ENCODE measurements at places on chromosomes 6 and 20.

GRCh38 chr6:40477246-40478126 is 109.7 kb downstream of the LRFN2 start:
- no peak for DNase-seq

DNA sequence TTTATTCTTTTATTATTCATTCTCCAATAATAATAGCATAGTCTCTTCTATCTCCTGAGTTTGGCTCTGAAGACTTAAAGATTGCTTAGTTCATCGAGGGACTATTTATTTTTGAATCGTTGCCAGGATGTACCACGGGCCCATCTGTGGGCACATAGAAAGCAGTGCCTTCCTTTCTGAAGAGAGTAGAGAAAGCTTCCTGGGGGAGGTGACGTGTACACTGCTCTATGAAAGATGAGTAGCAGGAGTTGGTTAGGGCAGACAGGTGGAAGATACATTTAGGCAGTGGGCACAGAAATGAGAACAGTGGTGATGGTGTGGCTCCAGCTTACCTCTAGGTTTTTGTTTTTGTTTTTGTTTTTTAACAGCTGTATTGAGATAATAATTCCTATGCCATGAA is 98.4 kb downstream of the CDKAL1 start:
- no peak for DNase-seq

- DNase-seq, result peak; percentile 70
Measured at GRCh38 chr6:42045538-42046460, 4.5 kb upstream of the TAF8 start.

DNA sequence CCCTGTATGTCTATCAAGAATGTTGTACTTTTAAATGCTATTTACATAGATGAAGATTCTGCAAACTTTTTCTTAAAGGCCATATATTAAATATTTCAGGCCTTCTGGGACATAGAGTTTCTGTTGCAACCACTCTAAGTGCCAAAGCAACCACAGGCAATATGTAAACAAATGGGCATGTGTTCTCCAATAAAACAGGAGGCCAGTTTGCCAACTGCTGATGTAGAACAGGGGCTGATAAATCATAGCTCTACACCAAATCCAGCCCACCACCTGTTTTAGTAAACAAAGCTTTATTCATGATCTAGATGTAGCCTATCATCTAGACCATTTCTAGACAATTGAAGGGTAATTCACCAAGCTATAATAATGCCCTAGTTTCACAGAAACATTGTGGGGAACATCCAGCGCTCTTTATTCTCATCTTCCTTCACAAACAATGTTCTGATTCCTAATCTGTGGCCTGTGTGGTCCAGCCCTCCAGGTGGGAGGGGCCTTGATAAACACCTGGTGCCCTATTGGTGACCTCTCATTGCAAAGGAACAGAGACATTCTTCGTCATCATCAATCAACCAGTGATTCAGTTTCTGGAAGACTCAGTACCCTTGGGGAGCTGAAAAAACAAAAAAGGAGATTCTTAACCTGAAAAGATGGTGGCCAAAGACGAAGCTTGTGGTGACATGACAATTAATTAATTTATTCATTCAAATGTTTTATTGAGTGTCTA is 80.2 kb downstream of the PREP start:
- no peak for DNase-seq

DNA sequence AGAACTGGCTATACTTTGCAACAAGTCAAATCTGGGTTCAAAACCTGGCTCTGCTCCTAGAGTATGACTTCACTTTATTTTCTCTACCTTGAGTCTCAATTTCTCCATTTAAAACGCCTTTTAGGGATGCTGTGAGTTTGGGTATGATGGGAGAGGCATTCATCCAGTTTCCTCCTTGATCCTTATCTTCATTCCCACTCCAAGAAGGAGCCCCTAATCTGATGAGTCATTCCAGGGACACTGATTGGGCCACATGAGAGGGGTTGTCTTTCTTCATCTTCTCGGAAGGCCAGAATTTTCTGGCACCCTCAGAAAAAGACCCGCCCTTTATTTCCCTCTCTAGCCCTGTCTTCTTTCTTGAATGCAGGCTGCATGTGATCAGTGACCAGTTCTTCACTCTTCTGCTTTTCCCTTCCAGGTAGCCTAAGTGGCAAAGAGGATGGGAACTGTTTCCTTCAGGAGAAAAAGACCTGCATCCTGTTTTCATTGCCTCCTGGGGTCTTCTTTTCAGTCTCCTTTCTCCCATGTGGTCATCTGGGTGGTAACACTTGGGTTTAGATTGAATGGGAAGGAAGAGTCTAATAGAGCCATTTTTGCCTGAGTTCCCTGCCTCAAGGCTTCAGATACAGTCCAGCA is 32.1 kb upstream of the PNRC1 start:
- no peak for DNase-seq

DNA sequence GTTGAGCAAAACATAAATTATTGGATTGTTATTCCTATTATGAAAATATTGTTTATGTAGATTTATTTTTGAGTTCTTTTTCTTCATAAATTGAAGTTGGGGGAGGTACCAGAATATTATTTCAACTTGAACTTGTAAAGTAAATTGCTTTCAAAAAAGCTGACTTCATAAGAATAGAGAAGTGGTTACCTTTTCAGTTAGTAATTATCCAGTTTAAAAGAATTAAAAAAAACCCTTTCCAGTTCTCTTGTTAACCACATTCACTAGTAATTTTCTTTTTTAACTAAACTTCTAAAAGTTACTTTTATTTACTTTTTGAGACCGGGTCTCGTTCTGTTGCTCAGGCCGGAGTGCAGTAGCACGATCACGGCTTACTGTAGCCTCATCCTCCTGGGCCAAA is 124.3 kb downstream of the CDKAL1 start:
- no peak for DNase-seq

GRCh38 chr6:158361068-158361467 is 48.8 kb downstream of the TULP4 start:
- no peak for DNase-seq

DNA sequence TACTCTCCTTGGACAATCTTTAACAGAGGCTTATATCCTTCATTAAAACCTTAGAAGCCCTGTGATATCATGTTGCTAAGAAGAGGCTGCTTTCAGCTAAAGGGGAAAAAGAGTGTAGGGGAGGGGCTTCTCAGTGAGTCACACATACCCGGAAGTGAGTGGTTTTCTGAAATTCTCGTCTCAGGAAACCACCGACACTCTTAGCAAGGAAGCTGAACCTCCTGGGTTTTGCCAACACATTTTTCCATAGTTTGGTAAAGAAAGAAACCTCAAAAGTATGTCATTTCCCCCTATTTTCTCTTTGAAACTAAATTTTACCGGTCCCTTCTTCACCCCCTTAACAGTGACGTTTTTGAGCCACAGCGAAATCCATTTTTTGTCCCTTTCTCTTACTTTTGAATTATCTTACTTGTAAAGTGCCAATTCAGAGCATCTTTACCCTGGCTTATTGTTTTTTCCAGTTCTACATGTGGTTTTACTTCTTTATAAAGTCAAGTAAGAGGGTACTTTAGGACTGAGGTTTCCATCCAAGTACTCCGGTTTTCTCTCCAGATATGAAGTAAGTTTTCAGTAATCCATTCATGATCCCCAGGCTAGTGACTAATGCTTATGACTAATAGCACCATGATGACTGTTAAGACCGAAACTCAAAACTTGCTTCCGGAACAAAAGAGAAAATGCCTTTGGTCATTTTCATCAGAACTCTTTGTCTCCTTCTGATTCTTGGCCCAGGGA is 219.3 kb downstream of the ARHGAP18 start:
- DNase-seq, result peak; percentile 52

DNA sequence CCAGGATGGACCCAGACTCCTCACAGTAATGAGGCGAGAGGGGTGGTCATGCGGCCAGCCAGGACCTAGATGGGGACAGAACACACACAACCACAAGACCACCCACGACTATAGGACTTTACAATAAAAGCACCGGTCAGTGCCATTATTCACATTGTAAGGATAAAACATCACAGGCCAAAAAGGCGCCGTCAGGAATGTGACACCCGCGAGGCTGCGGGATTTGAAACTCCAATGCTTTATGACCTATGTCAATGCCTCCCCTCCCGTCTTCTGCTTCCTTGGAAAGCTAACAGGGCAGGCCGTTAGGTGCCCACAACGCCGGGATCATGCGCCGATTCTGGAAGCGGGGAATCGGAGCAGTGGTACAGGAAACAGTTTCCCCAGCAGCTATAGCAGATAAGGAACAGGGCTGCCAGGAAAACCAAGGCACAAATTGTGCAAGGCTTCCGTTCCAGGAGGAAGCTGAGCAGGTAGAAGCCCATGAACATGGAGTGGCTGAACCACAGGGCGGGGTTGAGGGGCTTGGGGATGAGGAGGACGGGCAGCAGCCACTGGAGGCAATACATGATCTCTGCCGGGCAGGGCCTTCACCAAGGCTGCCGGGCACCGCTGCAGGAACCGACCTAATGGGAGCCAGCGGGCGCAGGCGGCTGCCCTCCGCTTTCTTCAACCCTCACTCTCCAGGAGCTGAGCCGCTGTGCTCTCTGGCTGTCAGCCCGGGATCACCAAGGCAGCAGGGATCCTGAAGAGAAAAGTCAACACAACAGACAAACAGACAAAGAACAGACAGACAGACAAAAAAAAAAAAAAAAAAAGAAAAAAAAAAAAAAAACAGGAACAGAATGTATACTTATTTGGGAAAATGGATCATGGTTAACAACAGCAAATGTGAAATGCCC is 2.2 kb upstream of the NNAT start:
- DNase-seq, result no peak

- no peak for DNase-seq
Measured at GRCh38 chr6:139114746-139115145, 20.1 kb upstream of the HECA start.

DNA sequence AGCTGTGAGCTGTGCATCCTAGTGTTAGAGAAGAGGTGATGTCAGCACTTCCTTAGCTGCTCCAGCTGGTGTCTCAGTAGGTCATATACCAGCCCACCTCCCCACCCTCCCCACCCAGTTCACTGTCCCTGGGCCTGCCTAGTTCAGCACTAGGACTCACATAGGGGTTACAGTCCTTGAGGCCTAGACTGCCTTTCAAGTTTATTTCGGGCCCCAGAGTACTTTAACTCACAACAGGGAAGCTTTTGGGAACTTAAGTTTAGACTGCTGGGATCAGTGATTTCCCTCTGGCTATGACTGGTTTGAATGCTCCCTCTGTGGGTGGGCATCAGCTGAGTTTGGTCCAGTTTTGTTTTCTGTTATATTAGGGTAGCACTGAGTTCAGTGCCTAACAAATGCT is 139.2 kb upstream of the MMS22L start:
- DNase-seq, result no peak

- no peak for DNase-seq
Measured at GRCh38 chr6:110467566-110468140, 8.8 kb downstream of the SLC22A16 start.

DNA sequence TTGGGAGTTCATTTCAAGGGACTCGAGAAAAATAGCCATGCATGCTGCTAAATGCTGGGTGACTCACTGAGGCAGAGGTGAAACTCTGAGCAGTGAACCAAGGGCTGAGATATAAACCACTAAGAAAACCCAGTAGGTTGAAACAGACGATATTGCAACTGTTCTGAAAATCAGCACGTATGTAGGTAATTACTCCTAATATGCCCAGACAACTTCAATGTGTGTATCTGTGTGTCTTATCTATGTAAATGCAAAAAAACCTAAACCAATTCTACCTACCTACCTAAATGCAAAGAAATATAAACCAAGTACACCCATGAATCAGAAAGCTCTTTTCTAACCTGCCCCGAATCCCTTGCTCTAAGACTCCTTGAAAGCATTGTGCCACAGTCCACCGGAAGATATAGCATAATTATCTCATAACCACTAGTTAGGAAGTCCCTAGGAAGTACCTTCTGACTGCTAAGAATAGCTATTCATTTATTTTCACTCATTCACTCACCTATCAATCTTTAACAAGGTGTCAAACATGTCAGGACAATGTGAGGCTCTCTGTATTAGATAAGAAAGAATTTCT is 458.7 kb upstream of the RUNX2 start:
- DNase-seq, result no peak

DNA sequence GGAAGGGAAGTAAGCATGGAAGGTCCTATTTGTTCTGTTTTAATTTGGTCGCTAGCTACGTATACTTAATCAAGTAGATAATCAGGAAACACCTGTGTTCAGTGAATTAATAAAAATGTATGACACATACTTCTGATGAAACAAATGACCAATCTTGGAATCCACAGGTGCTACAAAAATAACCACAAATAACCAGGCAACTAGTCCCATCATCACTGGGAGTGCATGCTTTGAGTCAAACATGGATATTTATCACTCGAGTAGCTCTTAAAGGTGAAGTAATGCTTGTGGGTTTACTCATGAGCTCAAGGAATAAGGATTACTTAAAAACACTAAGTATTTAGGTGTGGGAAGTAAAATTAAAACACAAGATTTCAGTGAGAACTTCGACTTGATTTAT is 285.6 kb upstream of the ID4 start:
- no peak for DNase-seq

GRCh38 chr6:128064540-128064895 is 163.7 kb upstream of the THEMIS start:
- DNase-seq, result no peak

GRCh38 chr20:50194422-50194830 is 3.8 kb downstream of the CEBPB start:
- no peak for DNase-seq

GRCh38 chr6:108960601-108961000 is 112.4 kb downstream of the ARMC2 start:
- no peak for DNase-seq

- DNase-seq, result no peak
Measured at GRCh38 chr20:1937316-1937976, 42.2 kb downstream of the SIRPA start.

GRCh38 chr6:75158176-75158575 is 47.7 kb downstream of the COL12A1 start:
- no peak for DNase-seq

DNA sequence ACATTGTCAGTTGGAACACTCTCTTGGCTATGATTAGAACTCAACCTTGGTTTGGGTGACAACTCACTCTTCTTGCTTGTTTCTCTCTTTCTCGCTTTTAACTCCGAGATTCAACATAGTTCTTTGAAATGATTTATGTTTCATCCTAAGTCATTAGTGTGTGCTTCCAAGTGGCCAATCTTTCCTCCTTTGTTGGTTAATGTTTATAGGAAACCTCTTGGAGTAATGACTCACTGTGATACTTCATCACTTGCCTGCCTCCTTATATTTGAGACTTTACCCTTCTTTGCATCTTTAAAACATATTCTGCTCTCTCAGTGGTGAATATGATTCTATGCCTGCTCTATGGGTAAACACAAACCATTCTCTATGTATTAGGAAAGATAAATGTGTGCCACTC is 279.7 kb upstream of the FLRT3 start:
- no peak for DNase-seq

- no peak for DNase-seq
Measured at GRCh38 chr6:39377539-39377950, 55.0 kb upstream of the KCNK16 start.
